ENCODE measurements at places on chromosomes 2 and 18.
A peak's percentile ranks its signal among the peaks of the same experiment; 100 is the strongest.

GRCh38 chr2:149355716-149356422, 25.5 kb downstream of the LYPD6 start:
- no peak for DNase-seq

DNA sequence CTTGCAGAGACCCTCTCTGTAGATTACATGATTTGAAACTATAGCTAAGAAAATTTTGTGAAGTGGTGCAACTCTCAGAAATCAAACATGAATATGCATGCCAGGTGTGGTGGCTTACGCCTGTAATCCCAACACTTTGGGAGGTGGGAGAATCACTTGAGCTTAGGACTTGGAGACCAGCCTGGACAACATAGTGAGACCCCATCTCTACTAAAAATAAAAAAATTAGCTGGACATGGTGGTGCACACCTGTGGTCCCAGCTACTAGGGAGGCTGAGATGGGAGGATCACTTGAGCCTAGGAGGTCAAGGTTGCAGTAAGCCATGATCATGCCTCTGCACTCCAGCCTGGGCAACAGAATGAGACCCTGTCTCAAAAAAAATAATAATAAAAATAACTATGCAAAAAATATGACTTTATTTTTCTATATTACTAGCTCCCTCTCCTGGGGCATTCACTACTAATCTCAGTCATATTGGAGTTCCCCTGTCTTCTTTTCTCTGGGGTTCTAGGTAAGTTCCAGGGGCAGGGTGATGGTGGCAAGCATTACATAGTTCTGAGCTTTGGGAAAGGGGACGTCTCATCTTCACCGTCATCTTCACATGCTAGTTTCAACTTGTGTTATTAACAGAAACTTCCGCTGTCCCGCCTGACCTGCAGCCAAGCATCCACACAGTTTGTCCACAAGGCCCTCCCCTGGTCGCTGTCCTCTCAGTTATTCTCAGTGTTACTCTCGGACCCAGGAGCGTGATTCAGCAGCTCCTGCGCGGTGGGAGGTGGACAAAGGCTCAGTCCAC, 96.8 kb upstream of the MBOAT2 start:
- DNase-seq, result peak; percentile 29

- no peak for DNase-seq
Measured at GRCh38 chr18:58256316-58257080, 212.5 kb downstream of the NEDD4L start.

GRCh38 chr2:84327645-84328249, 131.3 kb downstream of the SUCLG1 start:
- no peak for DNase-seq

- no peak for DNase-seq
Measured at GRCh38 chr2:61984682-61985081, 79.2 kb downstream of the COMMD1 start.

DNA sequence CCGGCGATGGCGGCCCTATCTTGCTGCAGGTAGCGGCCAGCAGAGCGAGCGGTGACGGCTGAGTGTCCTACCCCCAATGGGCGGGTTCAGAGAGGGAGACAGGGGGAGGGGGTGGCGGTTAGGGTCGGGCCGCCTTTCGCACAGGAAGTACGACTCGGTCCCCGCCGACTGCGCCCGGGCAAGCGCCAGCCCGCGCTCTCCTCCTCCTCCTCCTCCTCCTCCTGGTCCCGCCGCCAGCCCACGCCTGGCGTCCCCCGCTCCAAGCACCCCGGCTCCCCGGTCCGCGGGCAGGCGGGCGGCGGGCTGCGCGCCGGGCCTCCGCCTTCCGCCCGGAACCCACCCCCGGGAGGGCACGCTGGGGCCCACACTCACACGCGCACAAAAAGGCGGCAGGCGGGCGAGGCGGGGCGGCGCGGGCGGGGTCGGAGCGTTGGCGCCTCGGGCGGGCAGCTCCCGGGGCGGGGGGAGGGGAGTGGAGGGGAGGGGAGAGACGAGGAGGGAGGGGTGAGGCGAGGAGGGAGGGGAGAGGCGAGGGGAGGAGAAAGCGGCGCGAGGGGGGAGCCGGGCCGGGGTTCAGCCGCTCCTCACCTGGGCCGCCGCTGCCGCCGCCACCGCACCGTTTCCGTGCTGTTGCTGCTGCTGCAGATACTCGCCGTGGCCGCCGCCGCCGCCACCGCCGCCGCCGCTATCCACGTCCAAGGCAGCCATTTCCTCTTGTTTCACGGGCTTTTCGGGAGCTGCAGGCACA, 1.2 kb downstream of the SP3 start:
- DNase-seq, result peak; percentile 72

DNA sequence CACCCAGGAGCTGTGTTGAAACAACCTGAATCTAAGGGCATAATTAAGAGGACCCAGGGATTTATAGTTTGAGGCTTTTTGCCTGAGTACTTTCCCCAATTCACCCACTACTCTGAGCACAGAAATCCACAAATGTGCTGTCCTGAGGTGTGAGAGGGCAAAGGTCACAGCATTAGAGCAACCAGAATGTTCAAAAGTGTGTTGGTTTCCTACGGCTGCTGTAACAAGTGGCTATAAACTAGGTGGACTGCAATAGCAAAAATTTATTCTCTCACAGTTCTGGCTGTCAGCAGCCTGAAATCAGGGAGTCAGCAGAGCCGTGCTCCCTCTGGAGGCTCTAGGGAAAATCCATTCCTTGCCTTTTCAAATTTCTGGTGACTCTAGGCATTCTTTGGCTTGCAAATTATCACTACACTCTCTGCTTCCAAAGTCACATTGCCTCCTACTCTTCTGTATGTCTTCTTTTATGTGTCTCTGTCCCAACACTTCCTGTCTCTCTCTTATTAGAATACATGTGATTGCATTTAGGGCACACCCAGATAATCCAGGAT, 91.4 kb upstream of the TACR1 start:
- no peak for DNase-seq

DNA sequence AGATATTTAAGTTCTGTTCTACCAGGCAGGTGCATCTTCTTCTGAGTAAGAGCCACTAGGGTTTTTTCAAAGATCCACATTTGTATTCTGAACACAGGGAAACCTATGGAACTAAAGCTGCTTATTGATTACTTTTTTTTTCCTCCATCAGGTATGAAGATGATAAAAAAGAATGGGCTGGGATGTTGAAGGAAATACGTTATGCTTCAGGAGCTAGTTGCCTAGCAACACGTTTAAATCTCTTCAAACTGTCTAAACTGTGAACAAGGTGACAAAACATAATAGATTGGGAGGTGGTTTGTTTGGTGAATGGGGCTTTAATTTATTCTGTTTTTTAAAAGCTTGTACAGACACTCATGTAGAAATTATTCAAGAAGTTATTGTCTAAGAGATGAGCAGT, 15.9 kb downstream of the KLHL41 start:
- DNase-seq, result no peak

- DNase-seq, result no peak
Measured at GRCh38 chr2:23106242-23106785, 278.7 kb upstream of the KLHL29 start.

DNA sequence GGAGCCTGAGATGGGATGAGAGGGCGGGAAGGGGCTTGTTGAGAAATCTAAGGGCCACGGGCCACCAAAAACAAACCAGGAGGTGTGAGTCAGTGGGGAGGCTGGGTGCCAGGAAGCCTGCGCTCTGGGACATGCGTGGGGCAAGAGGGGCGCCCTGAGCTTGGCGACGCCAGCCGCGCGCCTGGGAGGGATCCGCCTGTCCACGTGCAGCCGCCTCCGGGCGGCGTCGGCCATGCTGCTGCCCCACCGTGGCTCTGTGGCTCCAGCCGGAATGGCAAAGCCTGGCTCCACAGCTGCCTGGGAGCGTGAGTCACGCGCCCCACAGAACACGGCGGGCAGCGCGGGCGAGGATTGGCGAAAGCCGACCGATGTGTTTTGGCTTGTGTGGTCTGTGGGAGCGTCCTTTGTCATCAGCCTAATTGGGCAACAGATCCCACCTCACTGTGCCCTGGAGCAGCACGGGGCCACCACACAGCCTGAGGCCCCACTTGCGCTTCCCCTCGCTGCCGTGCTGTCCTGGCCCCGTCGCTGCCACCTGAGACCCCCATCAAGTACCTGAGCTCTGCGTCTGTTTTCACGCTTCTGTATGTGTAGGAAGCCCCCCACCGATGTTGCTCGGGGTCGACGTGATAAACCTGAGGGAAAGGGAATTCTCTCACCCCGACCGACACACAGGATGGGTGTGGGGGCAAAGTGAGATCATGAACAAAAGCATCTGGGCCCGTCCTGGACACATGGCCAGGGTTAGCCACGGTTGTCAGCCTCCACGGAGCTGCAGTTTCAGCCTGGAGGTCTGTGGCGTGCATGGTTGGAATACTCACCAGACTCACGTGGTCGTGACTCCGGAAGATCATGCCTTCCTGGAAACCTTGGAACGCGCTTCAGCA, 80.5 kb downstream of the NFATC1 start:
- no peak for DNase-seq

DNA sequence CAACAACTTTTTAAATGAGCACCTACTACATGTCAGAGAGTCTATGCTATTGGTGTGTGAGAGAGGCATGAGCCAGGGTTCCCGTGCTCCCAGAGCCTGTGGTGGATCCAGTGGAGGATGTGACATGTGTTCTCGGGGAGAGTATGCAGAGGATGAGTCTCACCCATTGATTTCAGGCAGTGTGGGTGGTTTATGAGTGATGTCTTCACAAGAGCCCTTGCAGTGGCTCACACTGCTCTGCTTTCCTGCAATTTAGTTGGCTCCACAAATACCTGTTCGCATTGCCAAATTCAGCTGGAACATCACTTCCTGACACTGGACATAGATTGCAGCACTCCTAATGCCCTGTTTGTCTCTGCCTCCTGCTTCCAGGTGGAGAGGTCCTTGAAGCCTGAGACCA, 243.6 kb upstream of the CXCR4 start:
- no peak for DNase-seq

DNA sequence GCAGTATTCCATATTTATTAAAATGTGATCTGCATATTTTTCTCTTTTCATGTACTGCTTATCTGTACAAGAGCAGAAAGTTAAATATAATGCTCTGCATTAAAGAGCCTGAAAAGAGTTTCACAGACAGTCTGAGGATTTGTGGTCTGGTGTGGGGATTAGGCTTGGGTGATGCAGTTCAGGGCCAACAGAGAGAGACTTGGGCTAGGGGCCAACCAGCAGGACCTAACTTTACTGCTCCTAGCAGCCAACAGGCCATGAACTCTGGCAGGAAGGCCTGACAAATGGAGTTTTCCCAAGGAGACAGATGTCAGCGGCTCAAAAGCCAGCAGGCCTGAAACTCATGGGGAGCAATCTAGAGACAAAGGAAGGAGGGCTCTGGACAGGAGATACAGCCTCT, 169.6 kb downstream of the LRRTM1 start:
- DNase-seq, result no peak

DNA sequence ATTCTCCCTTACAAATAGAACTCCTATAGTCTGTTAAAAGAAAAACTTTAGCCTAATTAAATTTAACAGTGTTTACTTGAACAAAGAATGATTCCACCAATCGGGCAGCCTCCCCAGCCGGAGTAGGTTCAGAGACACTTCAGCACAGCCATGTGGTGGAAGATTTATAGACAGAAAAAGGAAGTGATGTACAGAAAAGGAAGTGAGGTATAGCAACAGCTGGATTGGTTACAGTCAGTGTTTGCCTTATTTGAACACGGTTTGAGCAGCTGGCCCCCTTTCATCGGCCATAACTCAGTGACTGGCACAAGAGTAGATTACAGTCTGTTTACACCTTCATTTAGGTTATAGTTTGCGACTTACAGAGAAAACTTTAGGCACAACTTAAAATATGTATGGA, 2.1 kb upstream of the SKA1 start:
- no peak for DNase-seq

- DNase-seq, result no peak
Measured at GRCh38 chr2:133848111-133848649, 279.9 kb upstream of the NCKAP5 start.

- no peak for DNase-seq
Measured at GRCh38 chr2:96797066-96797625, 18.9 kb upstream of the CNNM3 start.

DNA sequence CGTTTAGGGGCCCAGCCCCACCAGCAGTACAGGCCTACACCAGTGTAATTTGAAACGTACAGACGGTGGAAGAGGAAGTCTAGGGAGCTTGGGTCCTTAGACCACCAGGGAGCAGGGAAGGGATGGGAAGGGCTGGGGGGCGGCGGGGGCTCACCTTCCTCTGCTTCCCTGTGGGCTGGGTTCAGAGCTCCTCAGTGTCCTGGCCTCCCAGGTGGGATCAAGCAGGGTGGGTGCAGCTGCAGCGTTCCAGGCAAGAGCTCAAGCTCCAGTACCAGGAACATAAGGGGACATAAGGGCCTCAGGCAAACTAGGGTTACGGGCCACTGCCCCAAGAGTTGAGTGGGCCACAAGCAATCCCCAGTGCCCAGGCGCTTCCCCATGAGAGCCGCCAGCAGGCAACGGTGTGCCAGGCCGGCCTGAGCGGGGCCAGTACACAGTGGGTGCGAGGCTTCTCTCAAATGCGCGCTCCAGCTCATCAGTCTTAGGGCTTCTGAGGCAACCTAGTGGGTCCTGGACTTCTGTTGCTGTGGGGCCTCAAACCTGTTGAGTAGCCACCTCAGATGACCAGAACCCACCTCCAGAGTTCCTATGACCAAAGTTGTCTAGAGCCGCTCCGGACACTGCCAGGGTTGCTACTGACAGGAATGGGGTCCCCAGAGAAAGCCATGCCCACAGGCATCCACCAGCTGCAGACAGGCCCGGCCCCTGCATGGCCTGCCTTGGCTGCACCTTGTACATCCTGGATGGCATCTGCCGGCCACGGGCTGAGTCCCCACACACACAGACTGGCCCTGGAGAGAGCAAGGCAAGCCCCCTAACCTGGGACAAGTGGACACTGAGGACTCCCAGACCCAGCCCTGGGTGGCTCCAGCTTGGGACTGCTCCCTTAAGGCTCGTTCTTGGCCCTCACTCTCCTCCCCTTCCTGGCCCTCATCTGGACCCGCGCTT, 5.2 kb downstream of the ANKRD23 start:
- no peak for DNase-seq

- no peak for DNase-seq
Measured at GRCh38 chr18:72721330-72721729, 146.5 kb downstream of the NETO1 start.

DNA sequence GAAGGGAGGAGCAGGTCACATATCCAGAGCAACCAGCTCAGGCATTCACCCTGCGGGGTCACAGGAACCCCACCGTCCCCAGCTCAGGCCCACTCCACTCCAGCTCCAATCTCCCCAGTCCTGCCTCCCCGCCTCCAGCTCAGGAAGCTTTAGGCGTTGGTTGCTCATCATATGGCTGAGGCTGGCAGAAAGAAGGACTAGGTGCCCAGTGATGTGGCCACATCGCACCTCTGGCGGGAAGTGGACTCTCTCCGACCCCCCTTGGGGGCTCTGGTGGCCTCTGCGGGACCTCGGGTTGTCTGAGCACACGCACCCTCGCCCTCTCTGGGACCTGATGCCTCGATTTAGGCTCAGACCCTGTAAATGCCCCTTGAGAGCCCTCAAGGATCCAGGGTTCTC, 187.7 kb downstream of the ZFP36L2 start:
- DNase-seq, result no peak

- no peak for DNase-seq
Measured at GRCh38 chr2:76296438-76296837, 585.7 kb upstream of the GCFC2 start.

GRCh38 chr2:199455545-199456382, 2.0 kb downstream of the SATB2 start:
- no peak for DNase-seq

- no peak for DNase-seq
Measured at GRCh38 chr2:23042216-23042906, 342.6 kb upstream of the KLHL29 start.
